AG10803 (cell line): ENCODE measurements at places on chromosomes 13 and 19.

DNA sequence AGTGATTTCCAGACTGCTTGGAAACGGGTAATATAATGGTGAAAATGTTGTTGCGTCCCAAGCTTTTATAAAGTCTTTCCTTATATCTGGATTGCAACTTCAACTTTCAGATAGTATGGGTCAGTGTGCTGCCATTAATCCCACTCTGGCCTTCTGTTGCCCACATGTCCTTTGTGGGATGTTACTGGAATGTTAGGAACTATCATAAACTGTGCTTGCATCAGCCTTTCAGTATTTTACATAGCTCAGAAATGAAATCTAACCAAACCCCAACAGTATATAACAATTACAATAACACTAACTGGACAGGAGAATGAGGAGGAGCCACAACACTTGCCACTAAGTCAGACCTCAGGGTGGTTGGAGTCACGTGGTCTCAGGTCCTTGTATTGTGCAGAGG is 78.9 kb downstream of the LNX2 start:
- peak; percentile 81 for DNase-seq

- no peak for DNase-seq
Measured at GRCh38 chr13:51033421-51034185, 77.5 kb downstream of the C13orf42 start.

DNA sequence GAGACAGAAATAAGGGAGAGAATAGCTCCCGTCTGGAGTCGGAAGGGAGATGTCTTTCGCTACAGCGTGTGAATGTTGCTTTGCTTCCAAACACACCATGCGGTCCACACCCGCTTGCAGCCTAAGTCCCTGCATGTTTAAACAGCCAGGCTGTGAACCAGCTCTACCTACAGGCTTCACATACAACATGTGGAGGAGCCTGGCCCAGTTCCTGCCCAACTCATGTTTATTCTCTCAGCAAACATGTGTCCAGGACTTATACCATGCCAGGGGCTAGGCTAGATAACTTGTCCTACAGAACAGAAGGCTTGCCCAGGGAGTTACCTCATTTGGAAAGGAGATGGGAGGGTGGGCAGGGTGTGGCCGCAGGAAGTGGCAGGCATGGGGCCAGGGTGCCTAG is 181.5 kb downstream of the FOXO1 start:
- no peak for DNase-seq

DNA sequence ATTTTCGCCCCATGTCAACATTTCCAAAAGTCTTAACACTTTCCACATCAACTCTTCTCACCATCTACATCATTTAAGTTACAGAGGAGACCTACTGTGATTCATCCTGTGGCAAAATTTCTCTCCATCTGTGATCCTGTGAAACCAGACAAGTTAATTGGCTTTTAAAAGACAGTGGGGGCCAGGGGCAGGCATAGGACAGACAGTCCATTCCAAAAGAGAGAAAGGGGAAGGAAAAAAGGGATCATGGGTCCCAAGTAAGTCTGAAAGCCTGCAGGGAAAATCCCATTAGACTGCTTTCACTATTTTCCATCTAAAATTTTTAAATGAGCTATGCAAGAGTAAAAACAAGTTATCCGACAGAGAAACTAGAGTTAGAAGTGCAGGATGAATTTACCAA is 121.0 kb downstream of the MRPL57 start:
- DNase-seq, result peak; percentile 2

DNA sequence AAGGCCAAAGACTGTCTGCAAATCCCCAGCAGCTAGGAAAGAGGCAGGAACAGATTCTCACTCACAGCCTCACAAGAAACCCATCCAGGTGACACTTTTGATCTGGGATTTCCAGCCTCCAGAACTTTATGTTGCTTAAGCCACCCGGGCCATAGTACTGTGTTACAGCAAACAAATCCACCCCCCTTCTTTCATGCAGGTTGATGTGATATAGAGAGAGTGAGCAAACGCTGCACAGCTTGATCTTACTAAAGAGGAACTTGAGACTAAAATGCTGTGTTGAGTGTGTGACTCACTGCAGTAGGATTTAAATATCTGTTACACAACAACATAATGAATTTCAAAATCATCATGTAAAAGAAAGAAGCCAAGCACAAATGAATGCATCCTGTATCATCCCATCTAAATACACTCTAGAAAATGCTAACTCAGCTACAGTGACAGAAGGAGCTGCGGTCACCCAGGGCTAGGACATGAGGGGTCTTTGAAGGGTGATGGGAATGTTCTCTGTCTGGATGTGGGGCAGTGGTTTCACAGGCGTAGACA is 32.2 kb downstream of the RCBTB2 start:
- peak; percentile 93 for DNase-seq

DNA sequence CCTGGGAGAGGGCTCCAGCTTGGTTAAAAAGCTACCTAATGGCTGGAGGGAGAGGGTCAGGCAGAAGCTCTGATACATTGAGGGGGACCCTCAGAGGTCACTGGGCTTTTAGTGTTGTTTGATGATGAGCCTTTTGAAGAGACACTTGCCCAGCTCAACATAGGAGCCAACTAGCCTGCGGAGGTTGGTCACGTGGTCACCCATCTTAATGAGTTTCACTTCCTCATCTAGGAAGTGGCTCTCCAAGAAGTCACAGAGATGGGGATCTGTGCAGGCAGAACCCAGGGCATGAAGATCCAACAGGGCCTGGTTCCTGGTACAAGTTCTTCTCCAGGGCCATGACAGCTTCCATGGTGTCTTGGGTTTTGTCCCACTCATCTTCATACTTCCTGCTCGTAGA is 33.4 kb downstream of the IPO5 start:
- DNase-seq, result no peak

GRCh38 chr13:113169277-113170272 is 11.1 kb downstream of the PROZ start:
- DNase-seq, result no peak

DNA sequence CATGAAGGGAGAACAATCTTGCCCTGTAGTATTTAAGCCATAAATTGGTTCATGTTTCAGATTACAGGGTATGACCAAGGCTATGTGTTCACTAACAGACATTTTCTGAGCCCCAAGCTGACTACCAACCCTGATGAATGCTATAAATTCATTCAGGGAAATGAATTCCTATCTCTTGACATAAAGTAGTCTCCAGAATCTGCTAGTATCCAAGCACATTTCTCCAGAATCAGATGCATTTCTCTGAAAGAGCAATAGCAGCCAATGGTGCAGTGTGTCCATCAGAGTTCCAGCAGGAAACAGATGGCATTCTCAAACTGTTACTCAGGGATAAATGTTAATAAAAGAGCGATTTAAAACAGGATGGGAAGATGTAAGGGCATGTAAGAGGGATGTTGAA is 226.4 kb downstream of the COG6 start:
- DNase-seq, result peak; percentile 80

- DNase-seq, result peak; percentile 98
Measured at GRCh38 chr13:24148414-24149235, 11.9 kb upstream of the SPATA13 start.

DNA sequence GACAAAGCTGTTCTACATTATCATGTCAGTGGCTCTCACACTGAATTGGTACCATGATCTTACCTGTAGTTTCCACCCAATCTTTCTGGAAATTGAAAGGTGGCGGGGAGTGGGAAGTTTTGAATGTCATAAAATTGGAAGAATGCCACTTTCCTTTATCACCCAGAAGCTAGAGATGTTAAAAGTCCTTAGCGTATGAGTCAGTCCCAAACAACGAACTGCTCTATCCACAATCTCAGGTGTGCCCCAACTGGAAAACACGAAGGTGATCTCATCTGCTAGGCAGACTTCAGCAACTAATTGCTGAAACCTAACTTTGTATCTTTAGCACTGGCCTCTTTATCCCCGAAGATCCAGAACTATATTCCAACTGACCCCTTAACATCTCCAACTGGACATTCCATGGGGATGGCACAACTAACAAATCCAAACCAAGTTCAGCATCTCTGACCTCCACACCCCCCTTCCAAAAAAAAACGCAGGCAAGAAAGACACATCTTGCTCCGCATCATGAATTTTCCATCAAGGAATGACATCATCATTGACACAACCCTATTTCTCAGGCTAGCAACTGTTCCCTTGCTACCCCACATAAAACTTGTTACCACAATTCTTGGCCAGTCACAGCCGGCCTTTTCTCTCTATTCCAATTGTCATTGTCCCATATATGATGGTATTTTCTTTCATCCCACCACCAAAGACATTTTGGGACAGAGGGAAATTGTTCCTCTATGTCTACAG is 175.4 kb downstream of the KLF12 start:
- no peak for DNase-seq

DNA sequence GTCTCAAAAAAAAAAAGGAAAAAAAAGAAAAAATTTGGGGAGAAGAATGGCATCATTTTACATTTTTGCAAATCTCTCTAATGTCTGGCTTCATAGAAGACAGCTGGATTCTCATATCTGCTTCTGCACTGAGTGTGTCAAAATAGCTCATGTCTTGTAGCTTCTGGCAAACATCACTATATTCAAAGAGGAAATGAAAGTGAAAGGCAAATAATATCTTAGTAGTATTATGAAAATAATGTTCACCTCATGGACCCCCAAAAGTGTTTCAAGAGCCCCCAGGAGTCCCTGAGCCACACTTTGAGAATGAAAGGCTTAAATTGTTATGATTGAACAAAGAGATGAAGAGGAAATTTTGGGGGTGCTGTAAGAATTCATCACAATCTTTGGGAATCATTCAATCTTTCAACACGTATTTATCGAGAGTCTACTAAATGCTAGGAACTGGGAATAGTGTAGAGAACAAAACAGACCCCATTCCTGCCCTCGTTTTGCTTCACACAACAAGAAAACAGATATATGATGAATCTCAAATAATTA is 1.2 kb upstream of the SLC6A16 start:
- DNase-seq, result no peak

- no peak for DNase-seq
Measured at GRCh38 chr13:97521726-97522125, 87.8 kb downstream of the RAP2A start.

DNA sequence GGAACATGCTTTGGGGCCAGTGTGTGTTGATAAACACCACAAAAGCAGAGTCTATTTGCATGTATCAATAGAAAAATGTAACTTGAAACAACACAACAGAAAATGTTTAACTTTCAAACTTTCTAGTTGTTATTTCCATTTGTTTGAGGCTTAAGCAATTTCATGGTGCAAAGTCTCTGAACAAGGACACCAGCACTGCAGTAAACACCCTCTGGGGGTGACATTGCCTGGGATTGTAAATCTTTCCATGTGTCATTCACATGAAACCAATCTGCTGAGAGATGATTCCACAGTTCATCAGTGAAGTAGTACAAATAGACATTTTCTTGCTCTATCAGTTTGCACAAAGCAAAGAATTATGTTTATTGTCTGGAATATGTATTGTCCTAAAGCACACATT is 124.5 kb downstream of the ITGBL1 start:
- DNase-seq, result no peak

GRCh38 chr13:102878481-102878880 is 32.6 kb downstream of the ERCC5 start:
- DNase-seq, result peak; percentile 76

DNA sequence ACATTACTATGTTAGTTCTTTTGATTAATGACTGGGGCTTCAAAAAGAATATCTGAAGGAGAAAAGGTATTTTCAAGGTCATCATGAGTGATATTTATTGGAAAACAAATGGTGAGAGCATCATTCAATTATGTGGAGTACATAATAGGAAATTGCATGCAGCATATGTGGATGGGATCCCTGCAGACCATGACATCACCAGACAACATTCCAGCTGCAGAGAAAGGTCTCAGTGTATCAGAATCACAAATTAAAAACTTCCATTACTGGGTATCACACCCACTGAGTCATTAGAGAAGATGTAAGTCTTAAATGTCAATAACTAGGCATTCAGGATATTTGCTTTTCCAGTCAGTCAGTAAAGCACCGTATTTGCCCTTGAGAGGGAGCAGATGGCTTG is 574.4 kb upstream of the SLC10A2 start:
- no peak for DNase-seq

DNA sequence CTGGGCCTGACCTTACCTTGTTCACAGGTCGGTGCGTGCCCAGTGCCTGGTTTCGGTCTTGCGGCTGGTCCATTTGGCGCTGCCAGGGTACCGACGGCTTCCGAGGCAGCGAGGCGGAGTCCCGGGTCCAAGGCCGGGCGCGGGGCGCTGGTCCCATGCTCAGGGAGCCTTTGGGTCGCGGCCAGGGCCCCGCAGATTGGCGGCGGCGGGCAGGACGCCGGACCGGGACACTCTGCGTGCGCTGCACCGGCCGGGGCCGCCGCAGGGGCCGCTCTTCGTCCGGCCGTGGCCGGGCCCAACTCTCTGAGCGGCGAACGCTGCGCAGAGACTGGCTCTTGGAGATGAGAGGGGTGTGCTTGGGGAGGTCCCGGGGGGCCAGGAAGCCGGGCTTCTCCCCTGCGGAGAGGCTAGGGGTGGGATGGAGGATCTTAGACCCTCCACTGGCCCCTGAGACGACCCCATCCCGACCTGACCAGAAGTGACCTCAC is 3.4 kb upstream of the WIZ start:
- no peak for DNase-seq

DNA sequence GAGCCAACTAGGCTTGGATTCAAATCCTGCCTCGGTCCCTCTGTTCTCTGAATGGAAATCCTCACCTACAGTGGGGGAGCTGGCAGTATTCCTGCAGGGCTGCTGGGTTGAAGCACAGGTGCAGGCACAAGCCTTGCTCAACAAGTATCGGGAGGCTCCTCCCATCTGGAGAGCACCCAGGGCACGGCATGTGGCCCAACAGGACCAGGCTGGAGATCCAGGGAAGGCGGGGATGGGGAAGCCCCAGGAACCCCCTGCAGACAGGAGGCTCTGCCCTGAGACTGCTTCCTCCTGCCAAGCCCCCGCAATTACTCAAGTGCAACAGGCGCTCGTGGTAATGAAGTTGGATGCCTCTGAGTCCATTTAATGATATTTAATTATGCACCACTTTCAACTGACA is 128.0 kb upstream of the VSTM2B start:
- DNase-seq, result no peak

DNA sequence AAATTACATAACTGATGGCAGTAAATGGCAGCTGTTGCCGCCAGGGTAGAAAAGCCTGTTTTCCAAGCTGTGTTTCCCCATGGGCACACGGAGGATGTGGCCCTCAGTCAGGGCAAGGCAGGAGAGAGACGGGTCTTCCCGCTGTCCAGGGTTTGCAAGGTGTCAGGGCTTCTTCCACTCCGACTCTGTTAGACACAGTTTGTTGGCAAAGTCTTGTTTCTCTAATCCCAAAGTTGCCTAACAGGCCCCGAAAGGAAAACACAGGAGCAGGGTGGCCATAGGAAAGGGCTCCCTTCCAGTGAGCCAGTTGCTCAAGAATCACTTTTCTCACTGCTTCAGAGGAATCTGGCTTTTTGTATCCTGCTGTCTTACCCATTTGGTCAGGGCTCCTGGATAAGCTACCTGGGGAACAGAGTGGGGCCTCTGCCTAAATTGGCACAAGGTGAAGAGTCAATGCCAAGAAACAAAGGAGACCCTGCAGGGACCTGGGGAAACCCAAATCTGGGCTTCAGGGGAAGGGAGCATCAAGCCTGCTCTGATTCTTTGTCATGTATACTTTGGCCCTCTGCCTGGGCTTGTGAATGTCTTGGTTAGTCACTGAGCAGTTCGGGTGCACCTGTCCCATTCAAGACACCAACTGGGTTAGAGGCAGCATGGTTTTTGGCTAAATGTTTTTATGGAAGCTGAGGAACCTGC is 29.0 kb upstream of the CXCL17 start:
- DNase-seq, result no peak
